ENCODE measurements at places on chromosomes 11 and 22.

- DNase-seq = no peak
Measured at GRCh38 chr11:126857860-126858808, 142.4 kb downstream of the KIRREL3 start.

GRCh38 chr11:10514202-10514601 is 26.8 kb downstream of the RNF141 start:
- no peak for DNase-seq

GRCh38 chr11:36711104-36711825 is 113.2 kb upstream of the RAG2 start:
- DNase-seq = no peak

DNA sequence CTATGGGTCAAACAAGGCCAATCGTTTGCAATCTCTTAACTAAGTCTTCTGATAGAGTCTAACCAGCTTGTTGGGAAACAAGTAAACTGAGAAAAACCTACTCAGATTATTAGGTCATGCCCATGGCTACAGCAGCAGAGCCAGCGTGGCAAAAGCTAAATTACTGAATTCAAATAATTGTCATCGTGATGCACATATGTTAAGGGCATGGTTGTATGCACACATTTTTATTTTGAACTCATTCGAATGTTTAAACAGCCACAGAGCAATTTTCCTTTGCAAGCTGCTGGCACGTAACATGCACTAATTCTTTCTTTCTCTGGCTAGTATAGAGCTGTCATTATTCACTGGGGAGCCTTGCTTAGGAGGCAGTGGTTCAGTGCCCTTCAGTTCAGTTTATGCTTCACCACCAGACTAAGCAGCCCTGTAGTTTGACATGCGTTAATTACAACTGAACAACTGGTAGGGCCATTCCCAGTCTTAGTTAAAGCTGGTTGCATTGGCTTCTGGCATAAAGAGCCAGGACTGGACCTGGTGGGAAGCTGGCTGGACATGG is 396.4 kb downstream of the METTL15 start:
- no peak for DNase-seq

- DNase-seq = no peak
Measured at GRCh38 chr11:112511911-112512310, 251.3 kb upstream of the PLET1 start.

DNA sequence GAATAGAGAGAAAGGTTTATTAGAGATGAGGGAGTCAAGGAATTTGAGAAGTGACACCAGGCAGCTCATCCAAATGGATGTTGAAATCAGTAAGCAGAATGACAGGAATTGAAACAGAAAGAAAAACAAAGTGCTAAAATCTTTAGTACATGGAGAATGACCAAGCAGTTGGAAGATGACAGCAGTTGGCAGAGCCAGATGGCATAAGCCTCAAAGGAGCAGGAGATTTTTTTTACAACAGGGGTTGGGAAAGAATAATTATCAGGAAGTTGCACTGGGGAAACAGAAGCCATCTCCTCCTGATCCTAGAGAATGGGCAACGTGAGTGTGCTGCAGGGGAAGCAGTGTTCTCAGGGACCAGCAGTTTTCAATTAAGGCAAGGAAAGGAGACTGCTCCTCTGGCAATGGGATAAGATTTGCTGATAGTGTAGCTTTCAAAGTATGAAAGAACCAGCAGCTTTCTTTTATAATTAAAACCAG is 28.9 kb downstream of the RAB39A start:
- DNase-seq = no peak

- DNase-seq = no peak
Measured at GRCh38 chr11:86447763-86448480, 73.2 kb downstream of the CCDC81 start.

- no peak for DNase-seq
Measured at GRCh38 chr22:17845790-17846189, 71.5 kb upstream of the BID start.

DNA sequence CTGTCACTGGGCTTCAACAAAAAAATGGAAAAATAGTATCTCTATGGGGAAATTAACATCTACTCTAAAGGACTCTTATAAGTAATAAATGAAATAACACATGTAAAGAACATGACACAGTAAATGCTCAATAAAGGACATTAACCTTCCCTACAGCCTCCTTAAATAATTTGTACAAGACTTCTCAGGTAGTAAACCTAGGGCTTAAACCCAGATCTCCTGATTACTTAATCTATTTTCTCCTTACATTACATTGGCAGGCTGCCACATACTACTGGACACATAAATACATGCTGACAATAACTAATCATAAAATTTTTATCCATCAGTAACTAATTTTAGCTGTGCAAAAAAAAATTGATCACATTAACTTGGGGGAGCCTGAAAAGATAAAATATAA is 4.9 kb downstream of the AMBRA1 start:
- no peak for DNase-seq

DNA sequence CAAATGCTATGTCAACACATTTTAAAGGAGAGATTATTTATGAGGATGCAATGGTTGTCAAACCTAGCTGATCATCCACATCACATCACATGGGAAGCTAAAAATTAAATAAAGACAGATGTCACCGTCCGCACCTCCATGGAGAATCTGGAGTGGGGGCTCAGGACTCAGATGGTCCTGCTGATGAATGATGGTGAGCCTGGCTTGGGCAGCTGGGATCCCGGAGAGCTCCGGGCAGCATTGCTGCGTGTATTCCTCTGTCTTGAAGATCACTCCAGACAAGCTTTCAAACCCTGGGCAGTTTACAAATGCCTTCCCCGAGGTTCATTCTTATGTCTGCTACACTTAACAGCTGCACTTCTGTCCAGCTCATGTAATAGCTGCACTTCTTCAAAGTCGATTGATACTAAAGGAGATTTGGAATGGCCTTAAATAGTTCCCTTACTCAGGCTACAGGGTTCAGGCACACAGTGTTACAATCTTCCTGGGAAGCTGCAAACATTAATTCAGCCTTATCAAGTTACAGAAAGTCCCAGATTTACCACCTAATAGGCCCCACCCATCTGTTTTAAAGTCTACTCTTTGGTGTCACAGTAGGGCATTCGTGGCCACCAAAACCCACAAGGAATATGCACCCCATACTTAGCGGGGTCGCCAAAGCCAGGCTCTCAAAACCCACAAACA is 34.7 kb upstream of the CSNK2A3 start:
- DNase-seq = no peak

DNA sequence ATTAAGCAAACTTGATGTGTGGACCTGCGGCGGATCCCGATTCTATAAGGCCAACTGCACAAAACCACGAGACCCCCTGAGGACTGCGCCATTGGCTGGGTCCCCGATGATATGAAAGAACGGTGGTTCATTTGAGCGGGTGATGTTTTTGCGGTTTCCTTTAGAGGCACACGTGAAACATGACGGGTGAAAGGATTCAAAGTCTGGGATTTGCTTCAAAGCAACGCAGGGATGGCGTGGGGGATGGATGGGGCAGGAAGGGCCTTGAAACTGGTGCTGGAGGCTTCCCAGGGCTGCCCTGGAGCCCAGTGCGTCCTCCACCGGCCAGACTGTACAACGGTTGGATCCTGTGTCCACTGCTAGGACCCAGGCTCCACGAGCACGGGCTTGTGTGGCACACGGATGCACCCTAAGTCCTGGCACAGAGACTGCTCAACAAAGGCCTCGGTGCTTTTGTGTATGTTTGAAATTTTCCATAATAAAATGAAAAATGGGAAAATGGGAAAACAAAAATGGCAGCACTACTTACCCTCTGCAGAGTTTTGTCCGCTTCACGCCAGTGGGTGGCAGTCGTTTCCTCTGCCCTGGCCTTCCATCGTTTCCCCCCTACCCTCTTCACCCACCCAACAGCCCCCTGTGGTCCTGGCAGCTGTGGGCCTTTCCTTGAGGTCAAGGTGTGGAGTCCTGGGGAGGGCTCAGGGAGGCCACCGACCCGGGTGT is 3.6 kb downstream of the ASCL2 start:
- DNase-seq = no peak

DNA sequence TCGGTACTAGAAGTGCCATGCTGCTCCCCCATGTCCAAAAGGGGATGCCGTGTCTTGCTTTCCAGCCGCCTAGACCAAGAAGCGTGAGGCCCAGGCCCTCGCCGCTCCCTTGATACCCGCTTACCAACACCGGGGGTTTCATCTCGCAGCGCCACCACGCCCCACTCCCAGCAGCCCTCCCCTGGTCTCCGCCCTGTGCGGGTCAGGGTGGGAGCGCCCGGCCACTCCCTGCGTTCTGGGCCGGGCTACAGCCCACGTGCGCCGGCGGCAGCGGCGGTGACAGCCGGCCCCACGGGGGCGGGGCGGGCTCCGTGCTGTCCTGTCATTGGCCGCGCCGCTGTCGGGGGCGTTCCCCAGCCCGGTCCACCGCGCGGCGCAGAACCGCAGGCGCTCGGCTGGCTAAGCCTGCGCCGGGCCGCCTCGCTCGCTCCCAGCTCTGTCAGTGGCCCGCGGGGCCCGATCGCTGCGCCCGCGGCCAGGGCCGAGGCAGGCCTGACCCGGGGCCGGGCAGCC is at the start of gene MICAL2:
Gene MICAL2, plus strand, starts transcription at position 390 of the 513 bp plus-strand sequence. CDS start 51,566 bp downstream, outside the sequence.
- peak; percentile 71 for DNase-seq

DNA sequence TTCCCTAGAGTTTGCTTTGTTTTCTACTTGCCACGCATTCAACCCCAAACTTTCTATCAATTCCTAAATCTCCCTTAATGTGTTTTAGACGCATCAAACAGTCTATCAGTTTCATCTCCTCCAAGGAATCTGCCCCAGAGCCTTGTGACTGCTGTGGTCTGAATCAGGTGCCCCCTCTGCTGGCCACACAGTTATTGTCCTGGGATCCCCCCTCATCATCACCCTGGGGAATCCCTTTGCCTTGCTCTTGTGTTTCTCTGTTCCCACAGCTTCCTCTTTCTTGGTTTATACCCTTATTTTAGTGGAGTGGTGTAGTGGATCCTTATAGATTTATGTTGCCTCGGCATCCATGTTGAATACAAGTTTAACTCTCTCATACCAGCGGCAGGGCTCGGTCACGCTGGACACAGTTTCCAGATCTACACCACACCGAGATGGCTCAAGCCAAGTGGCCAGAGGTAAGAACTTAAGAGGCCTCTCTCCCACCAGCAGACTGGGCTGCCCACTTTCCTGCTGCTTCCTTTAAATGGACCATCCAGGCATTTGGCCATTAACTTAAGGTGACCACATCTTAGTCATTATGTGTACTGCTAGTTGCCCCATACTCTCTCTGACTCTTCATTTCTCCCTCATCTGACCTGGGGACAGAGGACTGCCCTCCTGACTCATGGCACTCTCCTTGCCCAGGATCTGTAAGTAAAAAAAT is 8.2 kb downstream of the UPB1 start:
- peak; percentile 48 for DNase-seq

- DNase-seq = no peak
Measured at GRCh38 chr11:116901964-116902688, 64.7 kb upstream of the APOA1 start.

GRCh38 chr11:48210052-48210451 is 6.6 kb upstream of the OR4B1 start:
- no peak for DNase-seq

- DNase-seq = no peak
Measured at GRCh38 chr22:47332246-47332980, 570.0 kb downstream of the TBC1D22A start.

DNA sequence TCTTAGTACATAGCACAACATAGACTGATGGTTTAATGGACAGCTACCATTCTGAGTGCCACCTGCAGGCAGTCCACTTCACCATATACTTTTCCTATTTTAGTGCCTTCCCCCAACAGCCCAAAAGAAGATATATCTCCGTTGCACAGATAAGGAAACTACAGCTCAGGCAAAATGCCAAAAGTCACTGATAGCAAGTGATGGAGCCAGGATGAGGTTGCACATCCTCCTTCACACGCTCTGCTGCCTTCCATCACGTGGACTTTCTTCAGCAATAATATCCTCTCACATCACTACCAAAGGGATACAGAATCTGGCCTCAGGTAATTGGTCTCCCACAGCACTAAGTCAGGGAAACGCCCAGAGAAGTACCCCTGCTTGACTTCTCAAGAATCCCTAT is 7.5 kb downstream of the TCF20 start:
- no peak for DNase-seq

DNA sequence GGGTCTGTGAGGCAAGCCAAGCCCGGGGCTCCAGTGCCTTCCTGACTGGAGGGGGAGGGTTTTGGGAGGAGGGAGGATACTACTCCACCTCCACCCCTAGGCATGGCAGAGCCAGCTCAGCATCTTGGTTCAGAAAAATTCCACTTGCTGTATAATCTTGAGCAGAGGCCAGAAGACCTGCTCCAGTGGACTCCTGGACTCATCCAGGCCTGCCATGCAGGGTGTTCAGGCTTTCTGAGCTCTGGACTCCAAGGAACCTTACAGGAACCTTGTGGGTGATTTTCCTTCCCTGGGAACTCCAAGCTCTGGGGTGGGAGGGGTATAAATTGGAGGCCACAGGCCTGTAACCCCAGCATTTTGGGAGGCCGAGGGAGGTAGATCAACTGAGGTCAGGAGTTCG is 9.4 kb downstream of the CSDC2 start:
- DNase-seq = no peak

GRCh38 chr22:26922806-26923205 is 265.4 kb downstream of the MIAT start:
- no peak for DNase-seq

GRCh38 chr11:9875862-9876261 is 212.0 kb downstream of the SWAP70 start:
- DNase-seq = no peak

DNA sequence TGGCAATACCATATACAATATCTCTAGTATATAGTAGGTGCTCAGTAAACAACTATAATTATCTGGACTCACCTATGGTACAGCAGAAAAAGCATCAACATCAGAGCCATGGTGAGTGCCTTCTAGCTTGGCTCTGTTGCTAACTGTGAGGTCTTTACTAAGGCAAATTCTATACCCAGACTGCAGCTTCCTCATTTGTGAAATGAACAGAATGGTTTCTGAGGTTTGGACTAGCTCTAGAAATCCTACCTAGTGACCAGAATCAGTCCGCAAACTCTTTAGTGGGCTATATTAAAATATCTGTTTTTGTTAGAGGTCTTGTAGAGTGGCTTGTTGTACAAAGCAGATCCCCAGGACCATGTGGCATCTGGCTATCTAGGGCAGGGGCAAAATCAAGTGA is 3.7 kb downstream of the MS4A1 start:
- DNase-seq = no peak

DNA sequence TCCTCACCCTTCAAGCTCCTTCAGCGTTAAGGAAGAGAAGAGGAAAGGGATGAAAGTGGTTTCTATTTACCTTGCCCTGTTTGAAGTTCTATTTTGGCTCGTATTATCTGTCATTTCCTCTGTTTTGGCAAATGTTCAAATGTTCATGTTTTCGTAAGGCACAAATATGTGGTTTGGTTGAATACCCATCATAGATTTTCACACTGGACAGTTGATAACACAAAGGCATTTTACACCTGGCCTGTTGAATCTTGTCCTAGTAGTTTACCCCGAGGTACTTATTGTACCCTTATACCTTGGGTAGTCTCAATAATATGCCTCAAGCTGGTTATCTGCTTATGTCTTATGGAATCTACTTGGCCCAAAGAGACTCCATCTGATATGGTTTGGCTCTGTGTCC is 706.9 kb downstream of the METTL15 start:
- no peak for DNase-seq

- DNase-seq = no peak
Measured at GRCh38 chr11:48093795-48094642, 113.7 kb downstream of the PTPRJ start.

- no peak for DNase-seq
Measured at GRCh38 chr11:118339281-118339961, 3.1 kb downstream of the CD3D start.

- DNase-seq = no peak
Measured at GRCh38 chr11:122235615-122236014, 119.6 kb upstream of the BLID start.

All from stimulated activated CD8-positive, alpha-beta memory T cell treated with anti-CD3 and anti-CD28 coated beads, Interleukin-4, amount 100 ng/mL, for 4 hours (primary cell).